T47D (cell line): ENCODE measurements at places on chromosomes 1 and 21.
A peak's percentile ranks its signal among the peaks of the same experiment; 100 is the strongest.

GRCh38 chr1:112524986-112525385 lies 16.2 kb downstream of the WNT2B start:
- no peak for DNase-seq

- peak; percentile 66 for DNase-seq
Observed at GRCh38 chr1:207454046-207454964, at the start of gene CR2. CR2 (plus strand) TSS chr1:207454328; CDS start chr1:207454419, 91 bp downstream.

- no peak for DNase-seq
Observed at GRCh38 chr1:86951430-86951829, 37.0 kb downstream of the HS2ST1 start.

GRCh38 chr1:111202366-111202706 lies 1.9 kb upstream of the DENND2D start:
- peak; percentile 68 for DNase-seq

DNA sequence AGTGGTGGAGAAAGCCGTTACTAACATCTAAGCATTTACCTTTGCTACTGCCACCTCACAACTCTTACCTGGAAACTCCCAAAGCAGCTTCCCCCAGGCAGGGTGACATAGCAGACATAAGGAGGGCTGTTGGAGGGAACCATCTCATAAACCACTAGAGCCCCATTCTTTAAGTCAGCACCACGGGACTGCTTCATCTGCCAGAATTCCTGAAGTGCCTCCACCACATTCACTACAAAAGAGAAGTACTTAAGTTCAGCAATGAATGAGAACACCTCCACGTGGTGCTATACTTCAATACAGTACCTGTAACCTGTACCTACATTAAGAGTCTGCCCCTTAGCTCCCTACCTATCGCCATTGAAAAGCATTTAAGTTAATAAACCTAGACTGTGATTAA lies 10.3 kb downstream of the LIX1L start:
- no peak for DNase-seq

- no peak for DNase-seq
Observed at GRCh38 chr1:9326596-9326995, 33.9 kb downstream of the SPSB1 start.

- no peak for DNase-seq
Observed at GRCh38 chr1:160488347-160489058, 34.6 kb downstream of the SLAMF6 start.

DNA sequence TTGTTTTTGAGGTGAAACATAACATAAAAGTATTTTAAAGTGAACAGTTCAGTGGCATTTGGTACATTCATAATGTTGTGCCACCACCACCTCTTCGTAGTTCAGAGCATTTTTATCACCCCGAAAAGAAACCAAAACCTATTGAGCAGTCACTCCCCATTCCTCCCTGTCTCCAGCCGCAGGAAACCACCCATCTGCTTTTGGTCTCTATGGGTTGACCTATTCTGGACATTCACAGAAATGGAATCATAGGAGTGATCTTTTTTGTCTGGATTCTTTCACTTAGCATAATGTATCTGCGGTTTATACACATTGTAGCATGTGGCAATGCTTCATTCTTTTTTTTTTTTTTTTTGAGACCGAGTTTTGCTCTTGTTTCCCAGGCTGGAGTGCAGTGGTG lies 141.2 kb downstream of the VPS13D start:
- no peak for DNase-seq

GRCh38 chr1:63968663-63969440 lies 195.0 kb downstream of the ROR1 start:
- no peak for DNase-seq

GRCh38 chr1:88224906-88225305 lies 459.2 kb upstream of the PKN2 start:
- DNase-seq: no peak

GRCh38 chr1:214416417-214416816 lies 135.0 kb downstream of the PTPN14 start:
- DNase-seq: no peak

DNA sequence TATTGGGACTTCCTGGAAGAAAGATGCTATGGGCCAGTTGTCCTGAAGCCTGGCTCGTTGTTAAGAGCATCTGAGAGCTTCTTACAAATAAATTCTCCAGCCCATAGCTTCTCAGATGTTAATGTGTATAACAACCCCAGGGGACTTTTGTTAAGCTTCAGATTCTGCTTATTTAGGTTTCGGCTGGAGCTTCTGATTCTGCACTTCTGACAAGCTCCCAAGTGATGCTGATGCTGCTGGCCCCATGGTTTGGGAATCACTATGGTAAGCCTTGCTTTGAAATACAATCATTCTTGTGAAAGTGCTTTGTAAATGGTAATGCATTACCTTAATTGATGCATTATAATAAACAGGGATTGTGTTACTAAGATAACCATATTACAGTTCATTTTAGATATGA lies 281.8 kb upstream of the PLD5 start:
- no peak for DNase-seq

GRCh38 chr1:221174330-221174993 lies 295.2 kb downstream of the HLX start:
- DNase-seq: peak; percentile 23

DNA sequence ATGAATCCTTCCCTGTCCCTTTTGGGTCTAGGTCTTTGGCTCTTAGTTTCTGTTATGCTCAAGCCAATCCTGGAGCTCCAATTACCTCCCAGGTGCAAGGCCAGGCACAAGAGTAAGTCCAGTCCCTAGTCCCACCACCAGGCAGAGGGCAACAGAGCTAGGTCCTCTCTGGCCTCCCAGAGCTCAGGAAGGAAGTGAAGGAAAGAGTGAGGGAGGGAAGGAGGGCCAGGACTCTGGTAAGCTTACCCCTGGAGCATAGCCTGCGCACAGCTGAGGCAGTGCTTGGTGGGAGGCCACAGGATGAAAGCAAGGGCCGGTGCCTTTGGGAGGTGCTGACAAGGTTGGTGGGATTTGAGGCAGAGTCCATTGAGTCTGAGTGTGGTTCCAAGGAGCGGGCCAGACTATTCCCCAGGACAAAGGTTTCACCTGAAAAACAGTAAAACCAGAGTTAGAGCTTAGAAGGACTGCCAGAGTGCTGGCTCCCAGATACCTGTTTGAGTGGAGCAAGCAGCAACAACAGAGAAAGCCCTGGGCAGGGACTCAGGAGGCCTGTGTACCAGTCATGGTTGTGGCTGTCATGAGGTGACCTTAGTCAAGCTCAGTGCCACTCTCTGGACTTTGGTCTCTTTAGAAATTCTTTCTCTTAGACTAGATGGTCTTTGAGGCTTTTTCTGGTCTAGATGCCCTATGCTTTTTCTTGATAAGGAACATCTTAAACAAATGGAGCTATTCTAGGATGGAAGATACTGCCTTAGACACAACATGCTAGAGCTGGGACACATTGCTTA lies 15.8 kb upstream of the SLFNL1 start:
- no peak for DNase-seq

DNA sequence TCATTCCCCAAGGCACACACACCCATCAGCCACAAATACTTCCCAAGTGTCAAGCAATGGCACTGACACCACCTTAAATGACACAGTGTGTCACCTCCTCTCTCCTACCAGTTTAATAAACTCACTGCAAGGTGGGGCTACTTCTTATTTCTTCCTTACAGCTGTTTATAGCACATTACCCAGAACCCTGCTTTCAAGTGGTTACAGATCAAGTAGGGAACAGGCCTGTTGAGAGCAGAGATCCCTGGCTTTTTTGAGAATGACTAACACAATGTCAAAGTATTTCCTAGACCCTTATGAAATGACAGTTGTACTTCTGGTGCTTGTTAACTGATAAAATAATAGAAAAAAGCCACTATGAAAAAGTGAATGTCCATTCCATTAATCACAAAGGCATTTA lies 19.8 kb downstream of the ZBTB17 start:
- DNase-seq: no peak

- no peak for DNase-seq
Observed at GRCh38 chr1:212225416-212225815, 59.8 kb upstream of the PPP2R5A start.

- DNase-seq: no peak
Observed at GRCh38 chr1:198493329-198493728, 47.2 kb downstream of the ATP6V1G3 start.

DNA sequence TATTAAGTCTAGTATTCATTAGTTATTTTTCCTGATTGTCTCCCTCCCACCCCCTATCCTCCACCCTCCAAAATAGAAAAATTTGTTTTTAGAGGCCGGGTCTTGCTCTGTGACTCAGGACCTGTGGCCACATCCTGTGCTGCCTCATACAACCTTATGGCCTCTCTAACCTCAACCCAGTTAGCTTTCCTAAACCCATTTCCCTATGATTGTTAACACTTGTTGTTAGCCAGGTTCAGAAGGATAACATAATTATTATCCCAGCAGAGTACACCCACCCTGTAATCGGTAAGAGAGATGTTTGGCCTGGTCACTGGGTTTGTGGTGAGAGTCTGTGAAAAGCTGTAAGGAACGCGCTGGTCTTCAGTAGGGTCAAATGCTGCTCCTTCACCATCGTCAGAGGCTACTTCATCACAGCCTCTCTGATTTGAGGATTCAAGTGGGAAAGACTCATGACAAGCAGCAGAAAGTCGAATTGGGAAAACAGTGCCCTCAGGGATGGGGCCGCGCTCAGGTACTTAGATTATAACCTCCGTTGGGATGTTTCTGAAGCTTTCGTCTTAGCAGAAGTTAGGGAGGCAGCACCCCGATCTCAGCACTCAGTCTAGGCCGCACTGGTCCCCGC lies 35.9 kb upstream of the HMGN1 start:
- no peak for DNase-seq

GRCh38 chr21:29242201-29242600 lies 56.5 kb upstream of the BACH1 start:
- DNase-seq: no peak

- no peak for DNase-seq
Observed at GRCh38 chr21:45911806-45912325, 69.7 kb upstream of the COL6A1 start.
